GM12865 (cell line): ENCODE measurements at places on chromosomes 13 and 19.

DNA sequence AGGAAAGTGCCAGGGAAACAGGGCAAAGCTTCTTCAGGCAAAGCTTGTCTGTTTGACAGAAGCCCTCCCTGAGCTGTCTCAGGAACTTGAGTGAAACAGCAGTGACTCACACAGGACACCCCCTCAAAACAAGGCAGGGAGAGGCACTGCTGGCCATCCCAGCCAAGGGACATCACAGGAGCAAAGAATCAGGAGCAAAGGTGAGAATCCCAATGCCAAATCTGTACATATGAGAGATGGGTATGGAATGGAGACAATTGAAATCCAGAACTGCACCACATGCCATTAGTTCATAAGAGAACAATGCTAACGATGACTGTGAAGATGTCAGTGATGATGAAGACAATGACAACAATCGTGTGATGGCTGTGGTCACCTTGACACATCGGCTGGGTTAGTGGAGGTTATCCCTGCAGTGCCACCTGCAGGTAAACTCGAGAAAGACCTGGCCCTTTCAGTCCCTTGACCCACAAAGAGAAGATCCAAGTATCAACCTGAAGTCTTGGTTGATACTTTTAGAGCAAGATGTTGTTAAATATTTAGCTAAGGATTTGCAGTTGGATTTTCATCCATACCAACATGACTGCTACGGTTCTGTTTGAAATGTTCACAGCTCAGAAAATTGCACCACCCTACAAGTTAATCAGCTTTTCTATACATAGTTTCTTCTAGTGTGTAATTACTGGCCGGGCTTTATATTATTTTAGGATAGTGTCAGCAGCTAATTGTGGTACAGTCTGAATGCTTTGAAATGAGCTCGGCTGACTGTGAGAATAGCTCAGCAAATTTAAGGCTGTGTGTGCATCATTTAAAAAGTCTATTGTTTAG lies 42.0 kb upstream of the IPO5 start:
- DNase-seq = peak; percentile 38

- DNase-seq = no peak
These were observed 22.1 kb downstream of the MAST3 start for GRCh38 chr19:18119717-18120105.

- DNase-seq = no peak
These were observed 10.2 kb downstream of the N4BP2L2 start for GRCh38 chr13:32528358-32528757.

GRCh38 chr13:31042481-31043165 lies 110.2 kb downstream of the TEX26 start:
- DNase-seq = no peak

- DNase-seq = peak; percentile 25
These were observed 36.6 kb upstream of the OXGR1 start for GRCh38 chr13:97030705-97031452.

- no peak for DNase-seq
These were observed 760.7 kb upstream of the SLITRK6 start for GRCh38 chr13:86559901-86560300.

DNA sequence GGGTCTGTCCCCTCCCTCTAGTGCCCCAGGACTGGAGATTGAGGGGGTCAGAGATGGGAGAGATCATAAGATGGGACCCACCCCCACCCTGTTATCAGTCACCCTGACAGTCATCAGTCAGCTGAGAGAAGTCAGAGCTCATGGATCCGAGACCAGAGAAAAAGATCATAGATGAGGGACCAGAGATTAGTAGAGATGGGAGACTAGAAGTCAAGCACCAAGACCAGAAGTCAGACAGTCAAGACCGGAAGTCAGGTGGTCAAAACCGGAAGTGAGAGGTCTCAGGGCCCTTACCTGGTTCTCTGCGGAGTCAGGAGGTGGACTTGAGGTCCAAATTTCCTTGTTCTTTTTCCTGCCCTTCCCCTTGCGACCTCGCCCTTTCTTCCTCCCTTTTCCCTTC lies 7.0 kb downstream of the COL5A3 start:
- peak; percentile 36 for DNase-seq

DNA sequence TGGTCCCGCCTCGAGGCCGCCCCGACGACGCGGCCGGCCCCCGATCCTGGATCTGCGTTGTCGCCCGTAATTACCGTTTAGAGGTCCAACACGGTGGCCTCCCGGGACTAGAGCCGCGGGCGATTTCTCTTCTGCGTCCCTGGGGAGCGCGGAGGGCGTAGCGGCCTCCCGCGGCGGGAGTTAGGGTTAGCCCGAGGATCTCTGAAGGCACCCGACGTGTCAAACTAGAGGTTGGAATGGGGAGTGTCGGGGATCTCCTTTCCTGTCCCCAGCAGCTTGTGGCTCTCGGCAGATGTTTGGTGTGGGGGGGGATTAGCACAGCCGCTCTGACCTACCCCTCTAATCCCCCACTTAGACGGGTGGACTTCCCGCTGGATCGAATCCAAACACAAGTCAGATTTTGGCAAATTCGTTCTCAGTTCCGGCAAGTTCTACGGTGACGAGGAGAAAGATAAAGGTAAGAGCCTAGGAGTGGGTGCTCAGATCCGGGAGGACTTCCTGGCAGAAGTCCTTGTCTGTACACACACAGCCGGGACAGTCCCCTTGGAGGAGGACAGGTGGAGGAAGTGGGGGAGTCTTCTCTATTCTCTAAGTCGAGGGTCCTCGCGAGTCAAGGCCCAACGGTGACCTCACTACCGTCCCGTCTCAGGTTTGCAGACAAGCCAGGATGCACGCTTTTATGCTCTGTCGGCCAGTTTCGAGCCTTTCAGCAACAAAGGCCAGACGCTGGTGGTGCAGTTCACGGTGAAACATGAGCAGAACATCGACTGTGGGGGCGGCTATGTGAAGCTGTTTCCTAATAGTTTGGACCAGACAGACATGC lies 581 bp downstream of the CALR start:
- peak; percentile 63 for DNase-seq

- no peak for DNase-seq
These were observed 321.0 kb downstream of the COG6 start for GRCh38 chr13:39976481-39976880.

- DNase-seq = no peak
These were observed 6.5 kb downstream of the LRRC8E start for GRCh38 chr19:7894612-7895309.

DNA sequence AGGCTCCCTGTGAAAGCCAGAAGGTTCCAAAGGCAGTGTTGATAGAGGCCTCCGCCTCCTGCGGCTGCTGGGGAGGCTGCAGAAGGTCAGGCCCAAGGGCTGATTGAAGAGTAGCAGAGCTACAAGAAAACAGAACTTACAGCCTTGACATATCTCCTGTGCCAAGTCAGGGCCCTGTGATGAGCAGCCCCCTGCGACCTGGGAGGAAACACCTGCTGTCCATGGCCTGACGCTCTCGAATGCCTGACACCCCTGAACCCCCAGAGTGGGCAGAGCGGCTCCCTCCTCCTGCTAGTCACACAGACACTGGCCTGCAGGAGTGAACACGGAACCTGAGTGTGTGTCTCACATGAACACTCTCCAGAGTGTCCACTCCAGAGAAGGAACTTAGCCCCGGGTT lies 38.2 kb upstream of the TUBGCP3 start:
- DNase-seq = no peak

GRCh38 chr13:41402691-41403511 lies 54.4 kb upstream of the RGCC start:
- DNase-seq = no peak

- peak; percentile 55 for DNase-seq
These were observed 15.4 kb upstream of the SBNO2 start for GRCh38 chr19:1189419-1189818.

DNA sequence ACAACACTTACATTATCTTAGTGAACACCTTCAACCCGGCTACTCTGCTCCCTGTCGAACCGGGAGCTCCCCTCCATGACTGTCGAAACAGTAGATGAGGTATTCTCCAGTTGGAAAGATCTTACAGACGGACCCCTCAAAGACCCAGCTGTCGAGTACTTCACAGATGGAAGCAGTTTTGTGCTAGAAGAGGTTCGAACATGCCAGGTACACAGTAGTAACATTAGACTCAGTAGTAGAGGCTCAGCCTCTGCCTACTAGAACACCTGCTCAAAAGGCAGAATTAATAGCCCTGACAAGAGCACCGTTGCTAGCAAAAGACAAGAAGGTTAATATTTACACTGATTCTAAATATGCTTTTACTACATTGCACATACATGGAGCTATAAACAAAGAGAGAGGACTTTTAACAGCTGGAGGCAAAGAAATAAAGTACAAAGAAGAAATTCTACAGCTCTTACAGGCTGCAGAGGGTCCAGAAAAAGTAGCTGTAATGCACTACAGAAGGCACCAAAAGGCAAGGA lies 13.6 kb upstream of the SLC15A1 start:
- no peak for DNase-seq

DNA sequence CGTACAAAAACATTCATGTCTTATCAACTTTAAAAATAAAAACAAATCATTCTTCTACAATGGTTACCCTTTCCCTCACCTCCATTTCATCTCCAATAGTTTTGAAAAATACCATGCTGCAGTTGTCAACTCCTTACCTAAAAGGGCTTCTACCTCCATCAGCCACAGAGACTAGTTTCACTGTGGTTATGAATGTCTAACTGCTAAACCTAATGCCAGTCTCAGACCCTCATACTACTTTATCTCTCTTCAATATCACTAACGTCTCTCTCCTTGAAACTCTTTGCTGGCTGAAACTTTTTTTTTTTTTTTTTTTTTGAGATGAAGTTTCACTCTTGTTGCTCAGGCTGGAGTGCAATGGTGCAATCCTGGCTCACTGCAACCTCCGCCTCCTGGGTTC lies 27.1 kb downstream of the LNX2 start:
- peak; percentile 47 for DNase-seq

- no peak for DNase-seq
These were observed 321 bp upstream of the VPS36 start for GRCh38 chr13:52450793-52451116.

GRCh38 chr19:52734331-52734892 lies 432 bp downstream of the ZNF611 start:
- DNase-seq = no peak

DNA sequence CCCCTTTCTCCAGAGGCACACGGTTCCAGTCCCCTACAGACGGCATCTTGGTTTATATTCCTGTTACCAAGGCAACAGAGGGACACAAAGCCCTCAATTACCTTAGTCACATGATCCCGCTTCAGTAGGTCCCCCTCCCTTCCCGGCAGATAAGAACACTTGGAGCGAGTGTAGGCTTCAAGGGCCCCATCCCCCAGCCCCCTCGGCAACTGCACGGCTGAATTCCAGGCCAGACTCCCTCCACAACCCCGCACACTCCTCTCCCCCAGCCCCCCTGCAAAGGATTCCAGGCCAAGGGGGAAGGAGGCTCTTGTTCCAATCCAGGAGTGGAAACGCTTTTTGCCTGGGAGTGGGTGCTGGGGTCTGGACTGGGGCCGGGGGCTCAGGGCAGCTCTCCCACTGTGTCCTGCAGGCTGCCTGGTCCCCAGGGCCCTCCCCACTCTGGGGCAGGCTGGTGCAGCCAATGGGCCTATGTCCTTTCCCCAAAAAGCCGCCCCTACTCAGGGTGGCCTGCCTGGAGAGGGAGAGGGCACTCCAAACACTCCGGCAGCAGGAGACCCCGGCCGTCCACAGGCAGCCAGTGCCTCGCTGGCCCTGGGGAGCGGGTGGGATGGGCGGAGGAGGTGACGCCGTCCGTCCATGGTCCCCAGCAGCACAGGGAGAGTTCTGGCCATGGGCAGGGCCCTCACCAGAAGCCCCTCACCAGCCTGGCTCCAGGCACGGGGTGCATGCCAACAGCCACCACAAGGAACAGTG lies 62.6 kb downstream of the MLLT1 start:
- no peak for DNase-seq

DNA sequence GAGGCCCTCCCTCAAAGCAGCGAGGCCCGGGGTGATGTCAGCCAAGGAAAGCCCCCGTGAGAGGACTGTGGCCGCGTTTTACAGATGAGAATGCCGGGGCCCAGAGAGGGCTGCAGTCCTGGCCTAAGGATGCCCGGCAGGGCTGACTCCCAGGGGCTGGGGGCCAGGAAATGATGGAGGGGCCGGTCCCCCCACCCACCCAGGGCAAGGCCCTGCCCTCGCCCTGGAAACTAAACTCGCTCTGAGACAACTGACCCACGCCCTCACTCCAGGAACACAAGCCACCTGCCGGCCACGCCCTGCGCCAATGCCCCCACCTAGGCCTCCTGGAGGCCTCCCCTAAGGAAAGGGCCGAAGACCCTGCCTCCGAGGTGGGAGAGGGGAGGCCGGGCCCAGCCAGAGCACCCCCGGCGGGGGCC lies 7.2 kb downstream of the ZBTB7A start:
- DNase-seq = no peak

GRCh38 chr13:100859861-100860260 lies 185.3 kb upstream of the TMTC4 start:
- no peak for DNase-seq

- peak; percentile 73 for DNase-seq
These were observed 135.1 kb upstream of the FRY start for GRCh38 chr13:31896427-31896826.

DNA sequence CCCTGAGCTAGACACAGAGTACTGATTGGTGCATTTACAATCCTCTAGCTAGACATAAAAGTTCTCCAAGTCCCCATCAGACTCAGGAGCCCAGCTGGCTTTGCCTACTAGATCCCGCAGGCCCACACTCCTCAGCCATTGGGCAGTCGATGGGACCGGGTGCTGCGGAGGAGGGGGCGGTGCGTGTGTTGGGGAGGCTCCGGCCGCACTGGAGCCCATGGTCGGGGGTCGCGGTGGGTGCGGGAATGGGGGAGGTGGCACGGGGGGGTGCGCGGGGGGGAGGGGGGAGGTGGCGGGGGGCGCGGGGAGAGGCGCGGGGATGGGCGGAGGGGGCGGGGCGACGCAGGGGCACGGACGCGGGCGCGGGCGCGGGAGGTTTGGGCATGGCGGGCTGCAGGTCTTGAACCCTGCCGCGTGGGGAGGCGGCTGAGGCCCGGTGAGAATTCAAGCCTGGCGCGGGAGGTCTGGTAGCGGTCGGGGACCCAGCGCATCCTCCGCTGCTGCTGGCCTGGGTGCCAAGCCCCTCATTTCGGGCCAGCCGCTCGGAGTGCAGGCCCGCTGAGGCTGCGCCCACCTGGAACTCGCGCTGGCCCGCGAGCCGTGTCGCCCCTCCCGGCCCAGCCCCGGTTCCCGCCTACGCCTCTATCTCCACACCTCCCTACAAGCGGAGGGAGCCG lies 674.1 kb downstream of the SLITRK5 start:
- no peak for DNase-seq

GRCh38 chr19:961866-962620 lies 22.1 kb upstream of the WDR18 start:
- DNase-seq = no peak

DNA sequence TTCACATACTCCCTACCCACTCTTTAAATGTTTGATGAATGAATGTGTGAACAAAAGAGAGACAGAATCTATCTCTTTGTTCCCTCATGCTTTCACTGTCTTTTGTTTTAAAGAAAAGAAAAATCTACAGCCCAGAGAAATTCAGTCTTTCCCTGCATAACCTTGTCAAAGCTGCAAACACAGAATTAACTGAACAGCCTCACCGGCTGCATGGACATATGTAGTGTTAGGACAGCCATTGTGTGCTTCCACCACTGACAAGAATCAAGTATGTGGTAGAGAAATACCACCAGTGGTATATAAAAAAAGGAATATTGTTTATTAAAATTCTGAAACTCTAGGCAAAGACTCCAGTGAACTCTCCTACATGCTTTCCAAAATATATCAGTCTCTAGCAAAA lies 348.4 kb upstream of the NBEA start:
- DNase-seq = no peak
